ENCODE measurements at places on chromosomes 3 and 15.
A peak's percentile ranks its signal among the peaks of the same experiment; 100 is the strongest.

GRCh38 chr15:76177491-76178040, 117.8 kb downstream of the TMEM266 start:
- DNase-seq: no peak

DNA sequence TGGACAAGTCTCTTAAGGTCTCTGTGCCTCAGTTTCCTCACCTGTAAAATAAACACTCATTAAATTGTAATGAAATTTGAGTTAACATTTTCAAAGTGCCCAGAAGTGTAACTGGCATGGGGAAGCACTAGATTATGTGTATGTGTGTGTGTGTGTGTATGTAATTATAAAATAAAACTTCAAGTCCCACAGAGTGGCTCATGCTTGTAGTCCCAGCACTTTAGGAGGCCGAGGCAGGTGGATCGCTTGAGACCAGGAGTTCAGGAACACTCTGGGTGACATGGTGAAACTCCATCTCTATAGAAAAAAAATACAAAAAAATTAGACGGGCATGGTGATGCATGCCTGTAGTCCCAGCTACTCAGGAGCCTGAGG, 403.4 kb downstream of the IL5RA start:
- DNase-seq: no peak

- no peak for DNase-seq
Measured at GRCh38 chr3:52886049-52886730, 11.2 kb downstream of the STIMATE start.

DNA sequence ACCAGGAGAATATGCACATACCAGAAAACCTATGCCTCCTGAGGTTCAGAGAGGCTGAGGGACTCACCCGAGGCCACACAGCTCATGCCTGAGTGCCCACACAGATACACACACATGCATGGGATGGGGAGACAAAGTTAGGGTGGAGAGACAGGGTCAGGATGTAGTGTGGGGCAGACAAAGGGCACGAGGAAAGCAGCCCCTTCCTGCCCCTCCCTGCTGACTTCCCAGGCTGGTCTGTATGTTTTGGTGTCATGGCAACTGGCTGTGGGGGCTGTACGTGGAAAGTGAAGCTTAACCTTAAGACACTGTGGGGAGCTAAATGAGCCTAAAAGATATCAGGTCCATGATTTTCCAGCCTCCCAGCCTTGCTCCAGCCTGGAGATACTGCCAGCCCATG, 57.8 kb downstream of the EPHB3 start:
- DNase-seq: no peak

GRCh38 chr3:155843569-155843968, 10.7 kb downstream of the SLC33A1 start:
- no peak for DNase-seq

- DNase-seq: no peak
Measured at GRCh38 chr3:86951322-86951721, 39.6 kb downstream of the VGLL3 start.

GRCh38 chr3:48112813-48113212, 75.4 kb downstream of the CDC25A start:
- DNase-seq: no peak

DNA sequence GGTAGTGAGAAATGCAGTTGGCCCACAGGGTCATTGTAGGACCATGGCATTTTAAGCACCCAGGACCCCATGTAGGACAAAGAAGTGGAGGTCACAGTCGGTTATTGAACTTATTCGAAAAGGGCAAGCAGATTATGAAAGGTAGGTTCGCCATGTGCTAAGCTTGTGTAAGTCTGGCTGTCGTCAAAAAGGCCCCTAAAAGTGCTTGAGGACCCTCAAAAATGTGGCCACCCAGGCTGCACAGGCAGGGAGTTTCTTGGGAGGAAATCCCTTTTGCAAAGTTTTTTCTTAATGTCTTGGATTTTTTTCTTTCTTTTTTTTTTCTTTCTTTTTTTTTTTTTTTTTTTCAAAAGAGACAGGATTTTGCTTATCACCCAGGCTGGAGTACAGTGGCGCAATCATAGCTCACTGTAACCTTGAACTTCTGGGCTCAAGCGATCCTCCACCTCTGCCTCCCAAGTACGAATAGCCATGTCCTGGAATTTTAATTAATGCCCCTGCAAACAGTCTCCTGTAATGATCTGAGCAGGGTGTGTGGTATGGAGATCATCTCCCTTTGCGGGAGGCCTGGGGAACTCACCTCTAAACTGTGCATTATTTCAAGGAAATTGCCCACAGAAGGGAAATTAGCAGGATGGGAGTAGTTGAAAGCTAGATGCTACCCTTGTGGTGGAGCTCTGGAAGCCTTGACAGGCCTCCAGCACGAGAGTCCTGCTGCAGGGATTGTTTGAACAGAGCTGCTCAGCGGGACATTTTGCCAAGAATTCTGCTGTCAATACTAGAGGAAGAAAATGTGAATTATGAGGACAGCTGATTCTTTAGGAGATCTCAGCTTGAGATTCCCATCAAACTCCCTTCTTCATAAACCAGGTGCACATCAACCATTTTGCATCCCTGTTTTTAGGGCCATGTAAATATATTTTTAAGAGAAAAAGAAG, 28.4 kb downstream of the THSD4 start:
- DNase-seq: no peak

- no peak for DNase-seq
Measured at GRCh38 chr3:100891033-100891432, 102.2 kb downstream of the ABI3BP start.

GRCh38 chr3:32278714-32279113, 40.2 kb downstream of the CMTM8 start:
- DNase-seq: no peak

GRCh38 chr3:182245059-182245458, 533.3 kb downstream of the SOX2 start:
- DNase-seq: no peak

DNA sequence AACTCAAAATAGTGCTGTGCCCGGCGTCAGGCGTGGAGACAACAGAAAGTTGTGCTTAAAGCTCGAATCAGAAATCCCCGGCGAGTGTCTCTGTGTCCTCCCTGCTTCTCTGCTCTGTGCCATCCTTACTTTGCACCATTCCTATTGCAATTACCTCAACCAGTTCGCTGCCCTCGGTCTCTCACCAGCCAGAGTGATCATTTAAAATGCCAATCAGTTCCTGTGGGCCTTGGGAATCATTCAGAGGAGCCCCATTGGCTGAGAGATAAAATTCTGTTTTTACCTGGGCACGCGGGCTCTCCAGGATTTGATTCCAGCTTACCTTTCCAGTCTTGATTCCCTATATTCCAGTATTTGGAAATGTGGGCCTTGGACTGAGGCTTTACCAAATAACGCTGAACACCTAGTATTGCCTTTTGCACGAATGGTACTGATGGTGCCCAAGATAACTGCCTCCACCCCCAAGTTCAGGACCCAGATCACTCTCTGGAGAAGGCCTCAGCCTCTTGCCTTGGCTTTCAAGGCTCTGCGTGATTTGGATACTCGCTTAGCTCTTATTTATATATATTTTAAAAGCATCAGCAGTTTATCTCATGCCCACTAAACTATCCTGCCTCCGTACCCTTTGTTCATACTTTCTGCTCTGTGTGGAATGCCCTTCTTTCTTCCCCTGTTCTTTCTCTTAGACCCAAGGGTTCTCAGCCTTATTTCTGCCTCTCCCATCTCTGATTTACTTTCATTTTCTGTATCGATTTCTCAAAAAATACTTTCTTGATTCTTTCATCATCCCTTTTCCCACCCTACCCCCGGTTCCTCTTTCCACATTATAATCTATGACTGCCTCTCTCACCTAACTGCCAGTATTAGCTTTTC, 863 bp downstream of the PSMA4 start:
- DNase-seq: peak; percentile 19

DNA sequence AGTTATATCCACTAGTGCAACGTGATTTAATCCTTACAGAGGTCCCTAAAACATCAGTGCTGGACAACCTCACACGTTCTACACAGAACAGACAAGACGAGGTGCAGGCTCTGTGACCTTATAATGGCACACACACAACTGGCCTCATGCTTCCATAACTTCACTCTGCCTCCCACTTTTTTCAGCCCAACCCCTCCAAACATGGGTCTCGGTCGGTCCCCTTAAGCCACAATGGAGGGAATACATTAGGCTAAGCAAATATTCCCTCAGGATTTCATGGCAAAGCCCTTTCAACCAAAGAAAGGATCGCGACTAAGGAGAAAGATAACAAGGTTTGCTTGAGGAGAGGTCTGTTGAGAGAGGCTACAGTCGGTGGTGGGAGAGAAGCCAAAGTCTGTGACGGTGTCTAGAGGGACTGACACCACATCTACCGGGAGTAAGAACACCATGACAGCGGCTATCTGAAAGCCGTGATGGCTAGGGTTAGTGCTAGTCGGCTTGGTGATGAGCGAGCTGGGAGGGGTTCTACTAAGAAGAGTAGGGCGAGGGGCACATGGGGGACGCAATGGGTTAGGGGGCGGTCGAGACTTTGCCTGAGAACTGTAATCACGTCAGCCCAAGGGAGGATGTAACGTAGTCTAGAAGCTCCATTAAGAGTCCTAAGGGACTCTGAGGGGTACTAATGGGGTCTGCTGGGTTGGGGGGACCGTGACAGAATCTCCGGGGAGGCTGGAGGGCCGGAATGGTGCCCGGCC, 1.0 kb downstream of the MYO9A start:
- DNase-seq: no peak

DNA sequence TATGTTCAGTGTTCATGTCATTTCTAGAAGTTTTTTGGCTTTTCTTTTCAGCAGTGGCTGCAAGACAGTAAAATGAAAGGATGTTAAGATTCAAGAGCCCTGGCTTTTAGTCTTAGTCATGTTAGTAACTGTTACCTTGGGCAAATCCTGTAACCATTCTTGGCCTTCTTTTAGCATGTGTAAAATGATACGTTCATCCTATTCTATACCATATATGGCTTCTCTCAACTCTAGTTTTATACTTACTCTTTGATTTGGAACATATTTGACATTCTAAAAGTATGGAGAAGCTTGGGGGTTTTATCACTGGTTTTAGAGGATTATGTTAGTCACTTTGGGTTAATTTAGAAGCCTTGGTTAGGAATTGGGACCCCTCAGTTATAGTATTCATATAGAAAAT, 20.1 kb downstream of the GTF2E1 start:
- DNase-seq: no peak

DNA sequence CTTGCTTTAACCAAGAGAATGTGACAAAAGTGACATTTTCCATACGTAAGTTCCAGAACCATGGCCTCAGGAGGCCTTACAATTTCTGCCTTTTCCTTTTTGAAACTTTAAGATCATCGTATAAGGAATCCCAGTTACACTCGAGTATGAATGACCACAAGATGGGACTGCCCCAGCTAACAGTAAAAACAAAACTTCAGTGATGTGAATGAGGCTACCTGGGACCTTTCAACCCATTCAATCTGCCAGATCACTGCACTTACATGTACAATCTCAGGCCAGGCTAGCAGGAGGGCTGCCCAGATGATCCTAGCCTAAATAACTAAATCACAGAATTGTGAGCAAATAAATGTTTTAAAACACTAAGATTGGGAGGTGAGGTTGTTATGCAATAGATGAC, 328.8 kb downstream of the CNTN6 start:
- DNase-seq: no peak

DNA sequence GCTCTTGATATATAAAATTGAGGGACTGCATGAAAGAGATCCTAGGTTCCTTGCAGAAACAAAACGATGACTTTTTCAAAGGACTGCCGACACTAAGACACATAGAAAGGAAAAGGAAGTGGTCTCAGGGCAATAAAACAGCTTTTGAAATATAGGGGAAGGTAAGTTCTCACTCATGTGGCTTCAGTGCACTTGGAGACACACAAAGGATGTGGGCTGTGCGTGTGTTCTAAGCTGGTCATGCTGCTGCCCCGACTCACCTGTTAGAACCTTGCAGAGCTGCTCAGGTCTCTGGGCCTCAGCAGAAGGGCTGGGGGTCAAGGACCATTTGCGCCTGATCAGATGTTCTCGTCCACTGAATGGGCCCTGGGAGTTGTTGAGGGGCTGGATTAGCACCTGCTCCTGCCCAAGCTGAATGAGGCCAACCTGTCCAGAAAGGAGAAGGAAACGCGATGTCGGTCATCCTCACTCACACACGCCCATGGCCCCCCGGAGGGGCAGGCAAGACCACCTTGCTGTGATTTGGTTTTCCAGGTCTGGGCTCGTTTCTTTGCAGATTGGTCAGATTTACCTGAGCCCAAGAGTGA, 11.1 kb downstream of the ADAMTS17 start:
- DNase-seq: no peak

DNA sequence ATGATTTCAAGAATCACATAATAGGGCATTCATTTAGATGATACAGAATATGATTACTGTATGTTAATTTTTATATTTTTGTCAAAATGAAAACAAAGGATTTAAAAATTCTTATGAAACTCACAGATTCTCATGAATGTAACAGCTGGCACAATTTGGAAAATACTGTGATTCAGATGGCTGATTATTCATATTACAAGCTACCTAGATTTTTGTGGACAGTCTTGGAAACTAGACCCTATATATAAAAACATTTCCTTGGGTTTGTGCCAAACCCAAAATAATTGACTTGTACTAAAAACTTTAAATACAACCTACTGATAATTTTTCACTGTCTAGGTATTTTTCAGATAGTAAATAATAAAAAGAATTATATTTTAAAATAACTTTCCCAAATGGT, 26.2 kb downstream of the ZBED2 start:
- DNase-seq: no peak

GRCh38 chr3:29977360-29977759, 629.0 kb upstream of the TGFBR2 start:
- no peak for DNase-seq

- no peak for DNase-seq
Measured at GRCh38 chr3:183958226-183958625, 59.5 kb downstream of the ABCC5 start.

DNA sequence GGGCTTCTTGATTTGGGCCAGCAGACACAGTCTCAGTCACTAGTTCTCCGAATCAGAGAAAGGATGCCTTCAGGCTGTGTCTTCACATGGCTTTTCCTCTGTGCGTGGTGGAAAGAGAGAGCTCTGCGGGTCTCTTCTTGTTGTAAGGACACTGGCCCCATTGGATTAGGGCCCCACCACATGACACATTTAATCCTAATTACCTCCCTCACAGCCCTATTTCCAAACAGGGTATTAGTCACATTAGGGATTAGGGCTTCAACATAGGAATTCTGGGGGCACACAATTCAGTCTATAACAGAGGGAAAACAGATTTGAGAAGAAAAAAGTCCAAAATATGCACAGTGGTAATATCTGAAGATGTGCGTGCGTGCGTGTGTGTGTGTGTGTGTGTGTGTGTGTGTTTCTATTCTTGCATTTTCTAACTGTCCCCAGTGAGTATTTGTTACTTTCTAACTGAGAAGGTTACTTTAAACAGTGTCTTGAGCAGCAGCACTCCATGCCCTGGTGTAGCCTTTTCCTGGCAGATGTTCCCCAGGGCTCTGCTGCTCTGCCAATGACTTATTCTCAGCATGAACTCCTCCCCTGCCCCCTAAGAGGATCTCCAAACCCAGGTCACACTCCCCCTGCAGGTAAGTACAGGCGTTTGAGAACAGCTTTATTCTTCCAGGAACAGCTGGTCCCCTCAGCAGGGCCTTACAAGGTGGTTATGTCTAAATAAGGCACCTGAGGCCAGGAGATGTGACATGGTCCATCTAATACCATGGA, 72.9 kb downstream of the RPL39L start:
- peak; percentile 59 for DNase-seq
